Adipocyte (in vitro differentiated cells): ENCODE measurements at places on chromosomes 2 and 18.
A peak's percentile ranks its signal among the peaks of the same experiment; 100 is the strongest.

DNA sequence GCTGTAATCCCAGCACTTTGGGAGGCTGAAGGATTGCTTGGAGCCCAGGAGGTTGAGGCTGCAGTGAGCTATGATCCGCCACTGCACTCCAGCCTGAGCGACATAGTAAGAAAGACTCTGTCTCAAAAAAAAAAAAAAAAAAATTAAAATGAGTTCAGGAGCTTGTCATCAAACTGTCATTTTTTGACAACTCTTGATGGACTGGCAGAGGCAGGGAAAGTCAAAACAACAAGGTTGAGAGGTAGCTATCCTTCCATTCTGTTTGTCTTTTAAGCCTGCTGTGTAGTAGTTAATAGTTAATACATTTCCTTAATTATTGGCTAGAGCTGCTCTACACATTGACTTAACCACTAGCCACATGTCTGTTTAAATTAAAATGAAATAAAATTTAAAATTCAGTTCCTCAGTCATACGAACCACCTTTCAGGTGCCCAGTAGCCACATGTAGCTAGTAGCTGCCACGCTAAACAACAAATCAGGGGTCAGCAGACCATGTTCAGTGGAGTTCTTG, 22.7 kb downstream of the DPYSL5 start:
- DNase-seq, result no peak

DNA sequence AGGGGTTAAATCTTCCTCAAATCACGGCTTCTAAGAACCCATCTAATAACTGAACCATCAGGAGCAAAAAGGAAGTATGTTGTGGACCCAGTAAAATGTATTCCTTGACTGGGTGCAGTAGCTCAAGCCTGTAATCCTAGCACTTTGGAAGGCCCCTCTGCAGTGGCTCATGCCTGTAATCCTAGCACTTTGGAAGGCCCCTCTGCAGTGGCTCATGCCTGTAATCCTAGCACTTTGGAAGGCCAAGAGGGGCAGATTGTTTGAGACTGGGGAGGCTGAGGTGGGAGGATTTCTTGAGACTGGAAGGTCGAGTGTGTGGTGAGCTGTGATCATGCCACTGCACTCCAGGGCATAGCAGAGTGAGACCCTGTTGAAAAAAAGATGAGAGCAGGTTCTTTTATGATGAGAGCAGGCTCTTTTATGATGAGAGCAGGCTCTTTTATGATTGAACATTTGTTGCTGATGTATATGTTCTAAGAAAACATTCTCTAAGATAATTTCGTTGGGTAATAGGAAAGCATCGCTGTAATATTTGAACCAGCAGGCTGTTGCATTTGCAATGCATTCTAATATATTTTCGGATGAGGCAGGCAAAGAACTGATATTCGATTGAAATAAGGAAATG, 3.5 kb upstream of the PARD6G start:
- DNase-seq, result no peak

DNA sequence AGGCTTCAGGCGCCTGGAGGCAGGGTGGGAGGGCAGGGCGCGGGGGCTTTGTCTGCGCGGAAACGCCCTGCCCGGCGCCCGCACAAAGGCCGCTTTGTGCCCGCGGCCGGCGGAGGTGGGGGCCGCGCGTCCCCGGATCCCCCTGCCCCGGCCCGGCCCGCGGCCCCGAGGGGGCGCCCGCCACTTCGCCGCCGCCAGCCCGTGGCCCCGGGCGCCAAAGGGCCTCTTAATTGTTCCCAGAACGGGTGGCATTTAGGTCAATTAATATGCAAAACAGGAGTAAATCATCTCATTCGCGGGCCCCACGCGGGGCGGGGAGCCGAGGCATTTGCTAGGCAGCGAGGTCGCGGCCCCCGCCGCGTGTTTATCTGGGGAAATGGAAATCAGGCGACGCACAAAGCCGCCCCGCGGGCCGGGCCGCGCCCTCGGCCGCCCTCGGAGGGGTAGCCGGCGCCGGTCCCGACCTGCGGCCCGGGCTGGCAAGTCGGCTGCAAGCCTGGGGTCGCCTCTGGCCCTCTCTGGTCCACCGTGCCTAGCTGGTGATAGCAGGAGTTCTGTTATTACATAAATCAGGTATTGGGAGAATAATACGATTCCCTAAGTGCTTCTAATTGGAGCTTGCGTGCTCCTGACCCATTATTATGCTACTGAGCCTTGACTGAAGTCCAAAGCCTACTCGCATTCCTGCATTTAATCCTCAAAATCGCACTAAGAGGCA, 148.2 kb upstream of the GLI2 start:
- no peak for DNase-seq

DNA sequence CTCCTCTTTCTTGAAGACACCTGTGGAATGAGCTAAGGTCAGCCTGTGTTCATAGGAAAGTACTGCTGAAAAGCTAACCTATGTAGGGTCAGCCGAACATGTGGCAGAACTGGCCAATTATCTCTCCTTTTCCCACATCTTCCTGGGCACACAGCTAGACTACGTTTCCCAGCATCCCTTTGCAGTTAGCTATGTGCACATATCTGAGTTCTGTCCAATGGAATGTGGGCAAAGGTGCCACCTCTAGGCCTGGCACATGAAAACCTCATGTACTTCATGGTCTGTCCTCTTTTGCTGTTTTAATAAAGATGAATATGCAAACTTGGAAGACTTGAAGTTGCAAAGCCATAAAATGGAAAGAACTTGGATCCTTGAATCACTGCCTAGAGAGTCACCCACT, 352.6 kb downstream of the TNS1 start:
- DNase-seq, result no peak

GRCh38 chr2:231917280-231918066, 8.7 kb downstream of the NPPC start:
- no peak for DNase-seq

GRCh38 chr2:229492034-229492433, 220.9 kb upstream of the PID1 start:
- DNase-seq, result no peak

DNA sequence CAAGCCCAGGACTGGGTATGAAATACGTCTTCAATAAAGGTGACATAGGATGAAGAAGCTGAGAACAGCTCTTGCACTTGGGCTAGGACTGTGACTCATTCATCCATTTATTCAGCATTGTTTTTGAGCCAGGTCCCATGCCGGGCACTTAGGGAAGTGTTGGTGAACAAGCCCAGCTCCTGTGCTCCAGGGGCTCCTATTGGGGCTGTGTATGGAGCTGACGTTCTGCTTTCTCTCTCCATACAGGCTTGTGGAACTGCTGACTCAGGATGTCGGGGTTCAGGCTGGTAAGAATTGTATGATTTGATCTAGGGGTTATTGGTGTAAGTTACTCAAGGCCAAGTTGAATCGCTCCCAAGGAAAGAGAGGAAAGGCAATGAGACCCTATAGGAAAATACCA, 24.0 kb downstream of the MYO7B start:
- no peak for DNase-seq

- DNase-seq, result no peak
Measured at GRCh38 chr2:108936076-108936864, 52.8 kb downstream of the EDAR start.

GRCh38 chr2:37549598-37549997, 121.8 kb downstream of the CDC42EP3 start:
- no peak for DNase-seq

DNA sequence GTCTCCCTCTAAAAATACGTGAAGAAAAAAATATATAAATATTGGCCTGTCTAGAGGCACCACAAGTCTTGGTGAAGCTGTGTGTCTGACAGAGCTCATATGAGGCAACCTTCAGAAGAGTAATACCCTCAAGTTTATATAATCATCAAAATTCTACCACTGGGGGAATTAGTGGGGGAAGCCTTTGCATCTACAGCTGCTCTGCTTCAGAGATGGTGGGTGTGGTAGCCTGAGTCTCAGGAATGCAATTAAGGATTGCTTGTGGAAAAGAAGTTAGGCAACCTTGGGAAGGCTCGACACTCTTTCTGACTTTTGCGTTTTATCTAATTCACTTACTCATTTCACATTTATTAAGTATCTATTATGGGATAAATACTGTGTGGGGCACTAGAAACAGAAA, 17.4 kb downstream of the TPGS2 start:
- peak; percentile 48 for DNase-seq

GRCh38 chr18:58341916-58342315, 287.0 kb downstream of the ALPK2 start:
- DNase-seq, result no peak

- DNase-seq, result no peak
Measured at GRCh38 chr2:50723286-50723938, 308.5 kb downstream of the NRXN1 start.

DNA sequence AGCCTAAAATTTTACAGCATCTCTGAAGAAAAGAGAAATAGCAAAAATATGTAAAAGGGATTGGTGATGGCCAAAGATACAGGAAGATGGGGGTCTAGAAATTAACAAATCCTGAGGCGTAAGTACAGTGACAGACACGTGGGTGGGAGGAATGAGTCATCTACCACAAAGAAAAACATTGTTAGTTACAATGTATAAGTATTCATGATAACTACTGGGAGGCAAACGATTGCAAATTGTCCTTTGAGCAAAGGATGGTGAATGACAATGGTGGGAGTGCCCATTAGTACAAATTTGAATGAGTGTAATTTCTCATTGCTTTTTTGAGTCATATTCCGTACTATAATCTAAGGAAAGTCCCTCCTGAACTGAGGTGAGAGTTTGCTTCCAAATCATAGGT, 809.0 kb upstream of the FAM98A start:
- DNase-seq, result no peak

DNA sequence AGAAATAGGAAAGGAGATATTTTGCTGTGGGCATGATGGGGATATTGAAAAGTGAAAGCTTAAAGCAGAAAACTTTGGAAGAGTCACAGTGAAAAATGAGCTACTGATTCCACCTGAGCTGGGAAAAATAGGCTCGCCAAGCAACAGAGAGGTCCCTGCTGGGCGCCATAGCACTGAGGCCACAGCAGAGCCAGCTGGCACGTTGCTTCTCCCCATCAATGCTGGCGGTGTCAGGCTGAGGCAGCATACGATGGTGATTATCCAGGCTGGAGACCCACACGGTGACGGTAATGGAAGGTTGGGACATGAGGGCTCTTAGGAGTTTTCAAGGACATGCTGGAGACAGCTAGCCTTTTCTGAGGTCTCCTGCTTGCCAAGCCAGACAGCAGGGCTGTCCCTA, 25.8 kb upstream of the DTNB start:
- DNase-seq, result no peak

DNA sequence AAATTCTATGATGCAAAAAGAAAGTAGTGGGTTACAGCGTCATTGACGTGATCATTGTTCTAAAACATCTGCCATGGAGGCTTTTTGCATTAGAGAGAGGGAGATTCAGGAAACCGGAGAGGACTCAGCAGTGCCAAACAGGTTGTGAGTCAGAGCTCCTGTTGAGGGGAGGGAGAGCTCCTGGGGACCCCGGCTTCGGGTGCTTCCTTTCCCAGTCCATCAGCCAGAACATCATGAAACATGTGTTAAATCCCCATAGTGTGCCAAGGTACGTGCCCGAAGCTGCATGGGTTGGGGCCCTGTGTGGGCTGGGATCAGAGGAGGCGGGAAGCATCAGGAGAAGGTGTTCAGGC, 791 bp upstream of the CYRIA start:
- DNase-seq, result peak; percentile 17

GRCh38 chr2:202375033-202375608, 1.0 kb upstream of the BMPR2 start:
- DNase-seq, result peak; percentile 85

GRCh38 chr18:74803769-74804168, 206.1 kb downstream of the ZNF407 start:
- DNase-seq, result no peak

DNA sequence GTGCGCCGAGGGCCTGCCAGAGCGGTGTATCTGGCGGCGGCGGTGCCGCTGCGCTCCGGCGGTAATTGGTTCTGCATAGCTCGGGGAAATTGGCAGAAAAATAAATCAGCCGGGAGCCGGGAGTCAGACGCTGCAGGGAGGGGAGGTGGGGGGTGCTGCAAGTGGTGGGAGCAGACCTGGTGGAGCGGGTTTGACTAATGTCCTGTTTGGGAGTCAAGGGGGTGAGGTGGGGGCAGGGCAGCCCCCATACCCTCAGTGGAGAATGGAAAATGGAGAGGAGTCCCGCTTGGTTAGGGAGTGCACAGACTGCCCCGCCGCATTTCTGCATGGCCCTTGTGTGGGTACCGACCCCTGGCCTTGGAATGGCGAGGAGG, 107.3 kb downstream of the DYSF start:
- DNase-seq, result no peak

DNA sequence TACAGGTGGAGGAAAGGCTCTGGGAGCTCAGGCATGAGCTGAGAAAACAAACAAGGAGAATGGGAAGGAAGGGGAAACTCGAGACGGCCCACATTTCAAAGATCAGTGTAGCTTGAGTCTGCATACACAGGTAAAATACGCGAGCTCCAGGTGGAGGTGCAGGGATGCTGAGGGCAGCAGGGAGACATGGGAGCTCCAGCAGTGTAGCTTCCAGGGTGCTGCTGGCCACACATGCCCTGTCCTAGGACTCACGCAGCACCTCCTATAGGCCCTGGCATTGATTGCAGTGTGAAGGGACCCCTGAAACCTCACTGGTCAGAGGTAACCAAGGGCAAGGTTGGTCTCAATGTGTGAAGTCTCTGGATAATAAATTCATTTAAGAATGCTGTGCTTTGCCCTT, 362.8 kb upstream of the HS6ST1 start:
- DNase-seq, result no peak

- peak; percentile 13 for DNase-seq
Measured at GRCh38 chr2:49255409-49255971, 101.2 kb upstream of the FSHR start.

- DNase-seq, result no peak
Measured at GRCh38 chr2:215427585-215427984, 8.3 kb downstream of the FN1 start.

GRCh38 chr2:224668123-224668909, 47.8 kb downstream of the CCDC195 start:
- no peak for DNase-seq

DNA sequence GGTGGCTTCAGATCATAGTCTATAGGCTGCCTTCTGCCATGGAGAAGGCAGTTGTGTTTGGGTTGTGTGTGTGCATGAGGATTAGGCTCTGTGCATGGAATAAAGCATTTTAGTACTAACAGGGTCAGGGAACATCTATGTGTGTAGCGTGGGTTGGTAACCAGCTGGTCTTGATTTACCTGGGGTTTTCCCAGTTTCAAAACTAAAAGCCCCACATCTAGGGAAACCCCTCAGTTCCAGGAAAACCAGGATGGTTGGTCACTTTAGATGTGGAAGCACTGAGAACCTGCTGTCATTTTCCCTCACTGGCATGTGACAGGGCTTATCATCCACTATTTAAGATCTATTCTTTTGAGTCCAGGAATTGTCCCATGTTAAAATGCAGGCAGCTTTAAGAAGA, 116.3 kb downstream of the POLE4 start:
- no peak for DNase-seq

GRCh38 chr2:64114063-64114911, 29.9 kb downstream of the PELI1 start:
- DNase-seq, result peak; percentile 79

- no peak for DNase-seq
Measured at GRCh38 chr2:191857259-191857805, 10.4 kb upstream of the CAVIN2 start.

- no peak for DNase-seq
Measured at GRCh38 chr2:36682562-36682961, 13.9 kb upstream of the VIT start.
